ENCODE measurements at places on chromosomes 5 and 9.
A peak's percentile ranks its signal among the peaks of the same experiment; 100 is the strongest.

DNA sequence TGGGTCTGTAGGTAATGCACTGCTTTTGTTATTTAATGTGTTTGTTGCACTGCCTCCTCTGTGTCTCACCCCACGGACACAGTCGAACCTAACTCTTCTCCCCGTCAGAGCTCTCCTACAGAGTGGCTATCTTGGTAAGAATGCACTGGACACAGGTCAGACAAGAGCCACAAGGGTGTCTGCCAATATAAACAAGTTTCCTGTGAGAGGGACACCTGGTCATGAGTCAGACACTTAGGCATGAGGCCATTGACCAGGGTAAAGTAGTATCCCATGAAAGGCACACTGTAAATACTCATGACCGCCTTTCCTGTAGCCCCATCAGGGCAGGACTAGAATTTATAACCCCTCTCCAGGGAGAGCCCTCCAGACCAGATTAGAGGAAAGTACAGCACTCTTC is 115.5 kb downstream of the SLC12A2 start:
- DNase-seq, result peak; percentile 56

DNA sequence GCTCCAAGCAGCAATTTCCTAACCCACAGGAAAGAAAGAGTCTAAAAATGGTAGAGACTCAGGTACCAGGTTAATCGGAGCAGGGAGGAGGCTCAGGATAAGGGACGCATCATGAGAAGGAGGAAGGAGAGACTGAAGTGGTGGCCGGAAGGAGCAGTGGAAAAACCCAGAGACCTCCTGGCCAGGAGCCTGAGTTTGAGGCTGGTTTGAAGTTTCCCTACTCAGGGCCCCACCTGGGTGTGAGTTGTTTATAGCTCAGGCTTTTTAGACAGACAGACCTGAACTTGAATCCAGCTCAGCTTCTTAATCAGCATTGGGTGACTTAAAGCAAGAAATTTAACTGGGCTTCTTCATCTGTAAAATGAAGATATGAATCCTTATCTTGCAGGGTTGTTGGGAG is 11.9 kb upstream of the AQP7 start:
- no peak for DNase-seq

GRCh38 chr5:172721455-172722326 is 49.3 kb downstream of the DUSP1 start:
- no peak for DNase-seq

- no peak for DNase-seq
Observed at GRCh38 chr5:132389051-132389331, 19.5 kb downstream of the SLC22A5 start.

- DNase-seq, result no peak
Observed at GRCh38 chr9:88814577-88814976, 176.7 kb upstream of the S1PR3 start.

DNA sequence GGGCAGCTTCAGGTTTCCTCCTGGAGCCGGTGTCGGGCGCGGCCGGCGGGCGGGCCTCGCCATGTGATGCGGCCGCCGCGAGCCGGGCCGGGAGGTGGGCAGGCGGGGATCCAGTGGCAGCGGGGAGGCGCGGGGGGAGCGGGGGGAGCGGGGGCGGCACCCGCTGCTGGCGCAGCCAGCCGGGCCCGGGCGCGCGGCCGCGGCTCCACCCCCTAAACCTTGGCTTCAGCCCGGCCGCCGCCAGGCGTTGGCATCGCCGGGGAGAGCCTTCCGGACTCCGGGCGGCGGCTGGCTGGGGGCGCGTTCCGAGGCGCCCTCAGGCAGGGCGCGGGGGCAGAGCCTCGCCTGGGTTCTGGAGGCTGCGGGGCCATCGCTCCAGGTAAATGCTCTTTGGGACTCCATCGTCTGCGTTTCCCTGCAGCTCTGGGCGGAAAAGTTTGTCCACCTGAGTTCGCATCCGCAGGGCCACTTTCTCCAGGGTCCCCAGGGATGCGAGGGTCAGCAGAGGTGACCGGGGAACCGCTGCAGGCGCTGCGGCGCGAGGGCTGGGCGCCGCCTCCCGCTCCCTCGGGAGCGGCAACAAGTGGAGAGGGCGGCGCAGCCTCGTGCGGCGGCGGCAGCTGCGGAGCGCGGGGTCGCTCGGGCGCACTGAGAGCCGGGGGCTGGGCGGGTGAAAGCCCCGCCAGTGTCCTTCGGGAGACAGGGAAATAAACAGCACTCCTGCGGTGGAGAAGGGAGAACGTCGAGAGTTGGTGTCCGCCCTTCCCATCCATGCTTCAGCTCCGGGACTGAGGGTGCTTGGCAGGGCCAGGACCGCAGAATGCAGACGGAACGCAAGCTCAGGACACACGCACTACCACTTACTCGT is at the start of gene ARHGEF28:
Gene ARHGEF28 (plus strand): TSS at position 253 of the 868 bp plus-strand sequence. CDS start 58,656 bp downstream, outside the sequence.
- DNase-seq, result no peak

DNA sequence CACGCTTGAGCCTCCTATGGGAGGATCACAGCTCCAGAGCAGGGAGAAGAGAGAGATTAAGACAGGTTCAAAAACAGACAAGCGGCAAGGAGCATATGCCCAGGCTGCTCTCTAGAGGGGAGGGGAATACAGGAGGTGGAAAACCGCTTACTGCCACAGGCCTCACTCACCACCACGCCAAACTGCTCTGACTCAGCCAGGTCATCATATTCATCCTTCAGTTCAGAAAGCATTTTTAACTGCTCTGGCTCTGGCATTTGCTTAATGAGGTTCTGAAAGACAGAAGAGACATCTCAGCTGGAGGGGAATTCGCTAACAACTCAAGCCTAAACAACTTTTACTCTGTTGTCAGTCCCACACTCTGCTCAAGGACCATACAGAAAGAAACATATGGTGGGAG is 40.1 kb downstream of the PCDHGC5 start:
- DNase-seq, result no peak

- DNase-seq, result no peak
Observed at GRCh38 chr5:601771-602465, 10.2 kb upstream of the CEP72 start.

- DNase-seq, result peak; percentile 97
Observed at GRCh38 chr5:38783011-38783561, 62.7 kb upstream of the OSMR start.

DNA sequence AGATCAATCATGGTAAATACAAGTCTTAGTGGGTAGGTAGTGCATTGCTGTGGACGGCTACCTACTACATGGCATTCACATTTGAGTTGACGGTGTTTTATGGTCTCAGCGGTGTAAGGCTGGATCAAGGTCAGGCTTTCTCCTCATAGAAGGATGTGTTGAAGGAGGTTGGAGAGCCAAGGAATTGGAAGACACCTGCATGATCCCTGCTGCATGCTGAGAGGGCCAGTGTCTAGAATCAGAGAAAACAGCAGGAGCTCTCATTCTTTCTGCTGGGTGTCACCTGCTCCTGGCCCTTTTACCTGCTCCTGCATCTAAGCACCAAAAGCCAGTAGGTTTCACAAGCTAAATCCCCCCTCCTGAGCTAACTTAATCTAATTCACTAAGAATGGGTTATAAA is 88.2 kb downstream of the RGS7BP start:
- no peak for DNase-seq

- no peak for DNase-seq
Observed at GRCh38 chr9:89808756-89809181, 204.0 kb downstream of the GADD45G start.

- DNase-seq, result no peak
Observed at GRCh38 chr5:158429564-158429963, 570.6 kb upstream of the CLINT1 start.

Data from epithelial cell of proximal tubule (primary cell).